ENCODE measurements at places on chromosomes 13 and 19.

DNA sequence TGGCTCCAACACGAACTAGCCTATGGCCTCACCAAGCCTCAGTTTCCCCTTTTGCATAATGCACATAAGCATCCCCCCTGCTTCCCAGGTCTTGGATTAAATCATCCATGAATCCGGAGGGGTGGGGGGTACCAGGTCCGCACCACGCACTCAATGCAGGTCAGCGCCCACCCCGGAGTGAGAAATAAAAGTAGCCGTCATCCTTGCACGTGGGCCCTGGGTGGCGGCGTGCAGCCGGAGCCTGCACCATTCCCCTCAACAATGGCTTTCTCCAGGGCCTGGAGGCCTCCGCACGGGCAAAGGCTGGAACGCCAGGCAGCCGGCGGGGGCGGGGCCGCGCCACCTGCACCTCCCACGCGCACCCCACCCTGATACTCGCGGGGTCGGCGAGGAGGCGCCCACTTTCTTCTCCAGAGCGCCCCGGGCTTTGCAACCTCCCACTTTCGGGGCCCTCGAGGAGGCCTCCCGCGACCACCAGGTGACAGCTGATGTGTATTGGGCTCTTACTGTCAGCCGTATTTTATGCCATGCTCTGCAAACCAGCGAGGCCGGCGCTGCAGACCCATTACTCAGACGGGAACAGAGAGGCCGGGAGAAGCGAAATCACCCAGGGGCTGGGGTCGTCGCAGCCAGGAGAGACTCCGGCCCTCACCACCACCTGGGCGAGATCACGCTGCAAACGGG lies 767 bp upstream of the GADD45B start:
- DNase-seq = peak; percentile 30

DNA sequence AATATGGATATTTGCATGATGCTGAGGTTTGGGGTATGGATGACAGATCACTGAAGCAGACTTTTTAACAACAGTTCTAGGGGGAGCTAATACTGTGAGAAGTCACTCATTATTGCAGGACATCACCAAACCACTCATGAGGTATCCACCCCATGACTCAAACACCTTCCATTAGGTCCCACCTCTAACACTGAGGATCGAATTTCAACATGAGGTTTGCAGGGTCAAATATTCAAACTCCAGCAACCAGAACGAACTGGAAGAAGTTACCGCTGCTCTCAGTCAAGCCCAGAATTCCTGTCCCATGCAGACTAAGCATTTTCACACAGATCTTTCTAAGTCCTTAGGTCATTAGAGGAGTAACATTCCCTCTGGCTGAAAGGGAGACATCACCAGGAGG lies 758.9 kb downstream of the UQCRFS1 start:
- DNase-seq = no peak

DNA sequence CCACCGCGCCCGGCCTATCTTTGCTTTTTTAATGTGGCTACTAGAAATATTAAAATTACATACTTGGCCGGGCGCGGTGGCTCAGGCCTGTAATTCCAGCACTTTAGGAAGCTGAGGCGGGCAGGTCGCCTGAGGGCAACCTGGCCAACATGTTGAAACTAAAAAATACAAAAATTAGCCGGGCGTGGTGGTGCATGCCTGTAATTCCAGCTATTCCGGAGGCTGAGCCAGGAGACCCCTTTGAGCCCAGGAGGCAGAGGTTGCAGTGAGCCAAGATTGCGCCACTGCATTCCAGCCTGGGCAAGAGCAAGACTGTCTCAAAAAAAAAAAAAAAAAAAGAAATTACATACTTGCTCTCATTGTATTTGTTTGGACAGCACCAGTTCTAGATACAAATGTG lies 34.8 kb upstream of the DPRX start:
- no peak for DNase-seq

DNA sequence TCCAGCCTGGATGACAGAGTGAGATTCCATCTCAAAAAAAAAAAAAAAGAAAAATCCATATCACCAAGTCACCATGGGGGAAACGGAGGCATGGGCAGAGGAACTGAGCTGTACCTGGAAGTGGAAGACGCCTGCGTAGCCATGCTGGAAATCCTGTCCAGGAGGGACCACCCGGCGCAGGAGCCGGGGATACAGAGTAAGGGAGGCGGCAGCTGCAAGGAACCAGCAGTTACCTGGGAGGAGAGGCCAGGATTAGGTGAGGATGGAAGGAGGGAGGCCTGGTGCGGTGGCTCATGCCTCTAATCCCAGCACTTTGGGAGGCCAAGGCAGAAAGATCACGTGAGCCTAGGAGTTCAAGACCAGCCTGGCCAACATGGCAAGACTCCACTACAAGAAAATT lies 2.0 kb downstream of the CAPN12 start:
- DNase-seq = no peak

DNA sequence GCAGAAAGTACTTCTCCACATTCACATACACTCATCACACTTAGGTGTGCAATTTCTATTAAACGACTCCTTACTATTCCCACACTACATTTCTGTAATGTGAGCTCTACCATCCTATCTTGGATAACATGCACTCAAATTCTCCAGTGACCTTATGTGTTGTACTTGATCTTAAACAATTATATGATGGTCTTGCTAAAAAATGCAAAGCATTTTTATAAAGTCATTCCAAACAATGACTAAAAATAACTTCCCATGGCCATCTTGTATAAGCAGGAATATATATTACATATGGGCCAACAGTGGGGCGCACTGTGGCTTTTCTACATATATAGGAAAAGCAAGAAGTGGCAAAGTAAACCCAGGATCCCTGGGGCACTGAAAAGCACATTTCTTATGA lies 155.5 kb downstream of the FLT1 start:
- no peak for DNase-seq

GRCh38 chr13:113972451-113973217 lies 1.2 kb downstream of the C13orf46 start:
- DNase-seq = no peak

DNA sequence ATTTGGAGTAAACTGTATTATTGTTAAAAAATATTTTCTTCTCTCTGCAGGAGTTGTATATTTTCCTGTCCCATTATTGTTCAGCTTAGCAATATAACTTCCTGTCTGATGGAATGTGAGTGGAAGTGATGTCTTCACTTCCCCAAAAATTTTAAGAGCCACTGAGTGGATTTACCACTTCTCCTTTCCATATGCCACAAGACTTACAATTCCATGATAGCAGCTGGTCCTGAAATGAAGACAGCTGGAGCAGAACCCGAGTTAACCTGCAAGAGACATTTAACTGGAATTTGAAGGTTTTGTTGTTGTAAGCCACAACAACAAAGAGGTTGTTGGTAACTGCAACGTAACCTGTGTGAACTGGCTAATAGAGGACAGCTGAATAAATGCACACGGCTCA lies 23.4 kb upstream of the TBC1D4 start:
- DNase-seq = no peak

DNA sequence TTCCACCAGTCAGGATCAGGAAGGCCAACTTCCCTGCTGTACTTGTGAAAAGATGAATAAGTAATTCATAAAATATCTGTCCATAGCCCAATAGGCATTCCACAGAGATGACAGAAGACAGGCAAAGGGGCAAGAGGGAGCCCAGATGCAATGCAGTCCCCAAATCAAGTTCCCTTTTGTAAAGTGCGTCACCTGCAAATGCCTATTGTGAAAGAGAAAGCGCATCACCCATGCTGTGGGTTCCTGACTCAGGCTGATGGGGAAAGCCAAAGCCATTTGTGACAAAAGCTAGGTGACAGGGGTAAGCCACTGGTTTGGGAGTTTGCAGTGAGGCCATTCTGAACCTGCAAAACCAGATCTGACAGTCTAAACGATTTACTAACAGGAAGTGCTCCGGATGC lies 157.5 kb upstream of the ZNF536 start:
- no peak for DNase-seq

All from T-helper 22 cell (primary cell).